ENCODE measurements at places on chromosomes 1 and 21. TPM values are rescaled to one million over a fixed set of nuclear protein-coding genes. Genes with fewer than 3 reads are reported as not detected.

Gene L1TD1
- polyA plus RNA-seq = 0.01 TPM

Gene NAV1
- polyA plus RNA-seq = 19.9 TPM

DNA sequence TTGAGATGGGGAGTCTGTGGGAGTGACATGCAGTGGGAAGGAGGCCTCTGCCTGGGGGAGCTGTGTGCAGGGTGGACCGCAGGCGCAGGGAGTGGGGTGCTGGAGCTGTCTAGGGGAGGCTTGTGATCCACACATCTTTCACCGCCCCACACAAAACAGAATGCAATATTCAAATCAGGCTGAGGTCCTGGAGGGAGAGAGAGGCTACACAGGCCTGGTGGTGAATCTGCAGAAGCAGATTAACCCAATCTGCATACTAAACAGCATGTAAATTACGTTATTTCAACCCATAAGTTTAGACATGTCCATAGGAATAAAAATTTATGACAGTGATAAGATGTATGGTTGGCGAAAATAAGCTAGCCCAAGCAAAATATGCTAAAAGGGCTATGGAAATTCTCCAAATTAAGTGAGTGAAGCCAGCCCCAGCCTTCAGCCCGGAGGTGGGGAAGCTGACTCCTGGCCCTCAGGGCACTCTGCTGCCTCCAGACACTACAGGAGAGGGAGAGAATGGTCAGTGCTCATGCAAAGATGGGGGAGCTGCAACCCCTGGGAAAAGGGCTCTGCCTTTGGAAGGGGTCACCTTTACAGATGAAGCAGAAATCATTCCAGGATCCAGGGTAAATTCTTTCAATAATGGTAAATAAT, 156.2 kb upstream of the CTTNBP2NL start:
- DNase-seq = no peak

Gene IL22RA1
- polyA plus RNA-seq = not detected

- DNase-seq = peak; percentile 81
These were observed at the start of the genes MRPS6 and SLC5A3 for GRCh38 chr21:34073032-34073748. TSS of gene MRPS6 (plus strand) at chr21:34073578. CDS start at chr21:34073701, 123 bp downstream. TSS of gene SLC5A3 (plus strand) at chr21:34073578. CDS start at chr21:34095199, 21,621 bp downstream.

Gene RHCE
- 0.07 TPM for polyA plus RNA-seq

Gene TIAM1
- polyA plus RNA-seq = 0.21 TPM

DNA sequence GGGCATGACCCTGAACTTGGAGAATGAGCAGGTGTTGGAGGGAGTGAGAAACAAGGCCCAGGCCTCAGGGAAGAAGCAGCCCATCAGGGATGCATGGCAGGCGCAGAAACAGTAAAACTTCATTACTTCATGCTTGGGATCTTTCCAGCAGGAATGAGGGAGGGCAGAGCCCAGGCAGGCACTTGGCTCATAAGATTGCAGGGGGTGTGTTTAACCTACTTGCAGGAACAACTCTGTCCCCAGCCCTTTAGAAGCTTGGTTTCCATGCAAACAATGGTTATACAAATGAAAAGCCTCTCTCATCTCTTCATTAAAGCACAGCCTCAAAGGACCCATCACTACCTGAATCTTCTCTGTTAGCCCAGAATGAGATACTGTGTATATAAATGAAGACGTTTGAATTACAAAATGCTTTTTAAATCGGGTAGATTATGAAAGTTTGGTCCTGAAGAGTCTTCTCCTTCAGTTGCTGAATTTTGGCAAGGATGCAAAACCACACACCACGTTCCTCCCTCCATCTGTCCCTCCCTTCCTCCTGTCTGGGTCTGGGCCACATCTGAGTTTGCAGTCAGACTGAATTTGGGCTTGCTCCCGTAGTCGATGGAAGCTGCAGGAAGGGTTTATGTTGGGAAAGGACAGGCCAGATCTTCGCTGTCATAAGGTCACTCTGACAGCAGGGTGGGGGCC, 154.4 kb upstream of the KLHDC7A start:
- DNase-seq = no peak

GRCh38 chr1:3578433-3578805, 32.9 kb downstream of the MEGF6 start:
- no peak for DNase-seq

GRCh38 chr1:114756949-114757454, 782 bp downstream of the CSDE1 start:
- no peak for DNase-seq

GRCh38 chr1:204199579-204199978, 3.3 kb upstream of the KISS1 start:
- peak; percentile 35 for DNase-seq

GRCh38 chr1:1135339-1136136, 19.6 kb upstream of the C1orf159 start:
- no peak for DNase-seq

Gene TCHHL1
- not detected for polyA plus RNA-seq

DNA sequence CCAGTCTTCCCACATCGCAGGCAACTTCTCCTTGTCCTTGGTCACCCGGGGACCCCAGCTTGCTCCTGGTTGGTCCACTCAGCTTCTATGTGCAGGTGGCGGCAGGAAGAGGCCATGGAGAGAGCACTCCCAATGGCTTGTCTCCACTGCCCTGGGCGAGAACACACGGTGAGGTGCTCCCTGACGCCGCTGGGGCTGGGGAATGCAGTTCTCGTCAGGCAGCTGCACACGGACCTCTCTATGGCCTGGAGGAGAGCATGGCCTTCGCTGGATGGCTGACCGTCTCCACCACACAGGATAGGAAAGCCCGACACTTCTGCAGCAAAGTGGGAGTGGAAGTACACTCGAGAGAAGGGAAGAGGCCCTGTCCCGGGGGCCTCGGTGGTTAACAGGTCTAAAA, 11.8 kb downstream of the C1orf174 start:
- no peak for DNase-seq

- DNase-seq = no peak
These were observed 114.7 kb downstream of the TNR start for GRCh38 chr1:175628548-175629317.

Gene NBPF10
- 0.57 TPM for polyA plus RNA-seq

DNA sequence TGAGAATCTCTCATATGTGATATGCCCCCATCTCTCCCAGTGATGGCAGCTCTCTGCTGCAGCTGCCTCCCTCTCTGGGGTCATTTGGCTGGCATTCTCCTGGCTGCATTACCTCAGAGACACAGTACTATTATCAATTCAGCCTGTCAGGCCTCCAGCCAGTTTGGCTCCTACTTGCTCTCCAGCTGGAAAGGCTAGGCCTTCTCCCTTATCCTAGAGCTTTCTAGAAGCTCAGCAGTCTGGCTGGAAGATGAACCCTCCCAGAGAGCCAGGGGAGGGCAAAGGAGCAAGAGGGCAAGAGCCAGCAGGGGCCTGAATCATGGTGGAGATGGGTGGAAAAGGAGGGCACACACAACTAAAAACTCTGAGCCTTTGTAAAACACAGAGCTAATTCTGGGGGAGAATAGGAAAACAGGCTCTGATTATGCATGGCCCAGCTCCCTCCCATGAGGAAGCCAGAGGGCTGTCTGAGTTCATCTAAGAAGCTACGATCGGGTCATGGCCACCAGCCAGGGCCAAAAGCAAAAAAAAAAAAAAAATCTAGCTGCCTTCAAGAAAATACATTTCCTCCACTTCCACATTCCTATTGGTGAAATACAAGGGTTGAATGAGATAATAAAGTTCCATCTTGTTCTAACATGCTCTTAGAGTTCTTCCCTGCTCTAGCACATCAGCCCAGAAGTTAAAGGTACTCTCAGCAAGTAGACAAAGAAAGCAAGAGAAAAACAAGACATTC, 8.8 kb downstream of the LAMB3 start:
- peak; percentile 44 for DNase-seq

GRCh38 chr1:6256645-6257044, 4.3 kb downstream of the GPR153 start:
- DNase-seq = no peak

DNA sequence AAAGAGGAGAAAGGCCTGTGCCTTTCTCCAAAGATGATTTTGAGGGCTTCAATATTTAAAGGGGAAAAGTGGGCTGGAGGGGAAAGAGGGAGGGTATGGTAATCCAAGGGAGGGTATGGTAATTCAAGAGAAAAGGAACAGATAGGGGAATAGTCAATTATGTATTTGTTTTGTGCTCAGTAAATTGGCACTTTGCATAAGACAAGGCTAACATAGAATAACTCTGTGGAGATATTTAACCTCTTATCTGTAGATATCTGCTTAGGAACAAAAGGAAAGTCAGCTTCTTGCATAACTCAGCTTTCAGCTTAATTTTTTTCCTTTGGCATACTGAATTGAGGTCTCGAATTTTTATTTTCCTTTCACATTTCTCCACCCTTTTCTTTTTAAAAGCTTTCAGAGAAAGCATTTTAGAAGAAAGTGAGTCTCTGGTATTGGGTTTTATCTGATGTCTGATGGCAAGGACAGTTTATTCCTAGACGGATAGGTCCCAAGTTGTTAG, 119.9 kb upstream of the F3 start:
- DNase-seq = no peak

All from endothelial cell of umbilical vein (primary cell).